ENCODE measurements at places on chromosomes 4 and X. TPM values are rescaled to one million over a fixed set of nuclear protein-coding genes. Genes with fewer than 3 reads are reported as not detected.

NAP1L5 gene
- 2.4 TPM for total RNA-seq

DUSP9 gene
- 1.6 TPM for total RNA-seq

ATP2B3 gene
- total RNA-seq, result 0.10 TPM

TCEAL2 gene
- not detected for total RNA-seq

PGRMC1 gene
- 148 TPM for total RNA-seq

FATE1 gene
- not detected for total RNA-seq

GASK1B gene
- total RNA-seq, result 0.63 TPM

TRIM61 gene
- not detected for total RNA-seq

DDX60 gene
- 2.7 TPM for total RNA-seq

PDE5A gene
- 0.26 TPM for total RNA-seq

CXCL11 gene
- total RNA-seq, result 0.10 TPM

ADH4 gene
- total RNA-seq, result not detected

XPNPEP2 gene
- not detected for total RNA-seq

CYLC1 gene
- total RNA-seq, result not detected

GAGE12F gene
- not detected for total RNA-seq

TMEM165 gene
- total RNA-seq, result 40.0 TPM

S100G gene
- not detected for total RNA-seq

IL21 gene
- total RNA-seq, result not detected

DNAAF6 gene
- not detected for total RNA-seq

PABPC1L2A gene
- total RNA-seq, result not detected

NLGN4X gene
- total RNA-seq, result 0.07 TPM

RHOXF2B gene
- total RNA-seq, result not detected

XKRX gene
- total RNA-seq, result 0.26 TPM

RNF175 gene
- total RNA-seq, result not detected

OTC gene
- total RNA-seq, result not detected

C4orf54 gene
- not detected for total RNA-seq

ETDB gene
- not detected for total RNA-seq

HSFX1 gene
- 0.31 TPM for total RNA-seq

PAK3 gene
- total RNA-seq, result not detected

DGAT2L6 gene
- not detected for total RNA-seq

C4orf50 gene
- not detected for total RNA-seq

STBD1 gene
- 6.5 TPM for total RNA-seq

F9 gene
- not detected for total RNA-seq

UXT gene
- total RNA-seq, result 178 TPM

PDCL2 gene
- total RNA-seq, result not detected

NALF2 gene
- 6.7 TPM for total RNA-seq

BLOC1S4 gene
- 13.6 TPM for total RNA-seq

TMEM187 gene
- 5.7 TPM for total RNA-seq

TRAM1L1 gene
- 0.32 TPM for total RNA-seq

USP26 gene
- total RNA-seq, result not detected

MAOB gene
- 0.13 TPM for total RNA-seq

FSTL5 gene
- total RNA-seq, result 0.07 TPM

MEPE gene
- not detected for total RNA-seq

ANOS1 gene
- 0.05 TPM for total RNA-seq

ANXA3 gene
- 59.6 TPM for total RNA-seq

CDS1 gene
- total RNA-seq, result 0.85 TPM

GRIA2 gene
- total RNA-seq, result not detected

IL1RAPL2 gene
- not detected for total RNA-seq

TECRL gene
- not detected for total RNA-seq

AMBN gene
- not detected for total RNA-seq

POU4F2 gene
- not detected for total RNA-seq

UGT8 gene
- 0.09 TPM for total RNA-seq

UGT2B10 gene
- not detected for total RNA-seq

CPEB2 gene
- total RNA-seq, result 16.1 TPM

NLGN3 gene
- 0.94 TPM for total RNA-seq

PRKG2 gene
- 0.85 TPM for total RNA-seq

All from A549 treated with DMSO at 1 μM for 4 hours (cell line).